Stimulated activated CD8-positive, alpha-beta memory T cell treated with anti-CD3 and anti-CD28 coated beads, Interleukin-15, amount 100 ng/mL, for 24 hours (primary cell): ENCODE measurements at places on chromosomes 4 and X.

- no peak for DNase-seq
These were observed 737.2 kb upstream of the SLIT2 start for GRCh38 chr4:19514276-19515070.

DNA sequence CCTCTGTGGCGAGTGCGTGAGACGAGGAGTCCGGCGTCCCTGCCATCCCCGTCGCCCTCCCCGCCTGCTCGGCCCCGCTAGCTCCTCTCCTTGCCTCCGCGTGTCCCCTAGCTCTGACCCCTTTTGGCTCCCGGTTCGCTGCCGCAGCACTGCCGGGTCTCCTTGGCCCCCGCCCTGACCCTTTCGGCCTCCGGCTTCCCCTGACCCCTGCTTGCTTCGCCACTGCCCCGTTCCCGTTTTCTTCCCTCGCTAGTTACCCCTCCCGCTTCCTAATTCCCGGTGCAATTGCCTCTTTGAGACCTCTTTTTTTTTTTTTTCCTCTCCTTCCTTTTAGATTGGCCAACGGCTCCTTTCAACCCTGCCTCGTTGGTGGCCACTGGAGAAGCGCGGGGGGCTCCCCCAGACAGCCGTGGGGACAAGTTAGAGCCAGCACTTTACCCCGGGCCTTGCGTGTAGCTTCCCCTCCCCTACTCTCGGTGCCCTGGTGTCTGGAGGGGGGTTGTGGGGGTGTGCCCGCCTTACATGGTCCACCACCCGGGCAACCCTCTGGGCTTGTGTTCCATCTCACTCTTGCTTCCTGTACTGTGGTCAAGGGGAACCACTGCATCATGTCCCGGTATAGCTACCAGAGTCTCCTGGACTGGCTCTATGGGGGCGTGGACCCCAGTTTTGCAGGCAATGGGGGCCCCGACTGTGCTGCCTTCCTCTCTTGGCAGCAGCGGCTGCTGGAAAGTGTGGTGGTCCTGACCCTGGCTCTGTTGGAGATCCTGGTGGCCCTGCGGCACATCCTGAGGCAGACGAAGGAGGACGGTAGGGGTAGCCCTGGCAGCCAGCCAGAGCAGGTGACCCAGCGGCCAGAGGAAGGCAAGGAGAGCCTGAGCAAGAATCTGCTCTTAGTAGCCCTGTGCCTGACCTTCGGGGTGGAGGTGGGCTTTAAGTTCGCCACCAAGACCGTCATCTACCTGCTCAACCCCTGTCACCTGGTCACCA, 548 bp downstream of the TMEM164 start:
- DNase-seq: no peak

DNA sequence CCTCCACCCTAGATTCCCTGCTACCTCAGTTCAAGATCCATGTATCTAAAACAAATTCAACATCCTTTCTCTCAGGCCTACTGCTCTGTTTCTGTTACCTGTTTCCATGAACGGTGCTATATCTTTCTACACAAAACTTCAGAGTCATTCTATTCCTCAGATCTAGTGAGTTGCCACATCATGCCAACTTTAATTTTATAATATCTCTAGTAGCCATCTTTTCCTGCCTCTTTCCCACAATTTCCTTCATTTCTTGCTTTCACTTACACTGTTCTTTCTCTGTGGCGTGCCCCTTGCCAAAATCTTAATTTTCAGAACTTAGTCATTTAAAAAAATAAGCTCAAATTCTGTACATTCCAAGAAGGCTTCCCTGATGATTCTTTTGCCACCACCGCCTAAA, 15.2 kb downstream of the GUCY1A1 start:
- no peak for DNase-seq

GRCh38 chr4:163662768-163663167, 168.3 kb downstream of the TMA16 start:
- DNase-seq: no peak

DNA sequence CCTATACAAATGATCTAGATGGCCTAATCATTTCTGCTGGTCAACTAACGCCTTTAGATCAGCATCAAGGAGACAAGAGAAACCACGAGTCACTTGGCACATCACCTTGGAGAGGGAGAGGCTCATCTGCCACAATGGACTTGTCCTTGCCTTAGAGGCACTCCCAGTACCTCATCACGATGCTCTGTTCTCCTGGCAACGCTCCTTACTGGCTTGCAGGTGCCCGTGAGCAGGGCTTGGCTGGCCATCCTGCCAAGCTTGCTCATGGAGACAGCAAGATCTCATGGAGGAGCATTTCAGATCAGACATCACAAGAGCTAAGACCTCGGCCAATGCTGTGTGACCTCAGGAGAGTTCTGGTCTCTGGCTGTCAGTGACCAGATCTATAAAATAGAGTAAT, 2.7 kb upstream of the SMIM20 start:
- DNase-seq: no peak

GRCh38 chrX:19350941-19351384, 7.2 kb downstream of the PDHA1 start:
- no peak for DNase-seq

DNA sequence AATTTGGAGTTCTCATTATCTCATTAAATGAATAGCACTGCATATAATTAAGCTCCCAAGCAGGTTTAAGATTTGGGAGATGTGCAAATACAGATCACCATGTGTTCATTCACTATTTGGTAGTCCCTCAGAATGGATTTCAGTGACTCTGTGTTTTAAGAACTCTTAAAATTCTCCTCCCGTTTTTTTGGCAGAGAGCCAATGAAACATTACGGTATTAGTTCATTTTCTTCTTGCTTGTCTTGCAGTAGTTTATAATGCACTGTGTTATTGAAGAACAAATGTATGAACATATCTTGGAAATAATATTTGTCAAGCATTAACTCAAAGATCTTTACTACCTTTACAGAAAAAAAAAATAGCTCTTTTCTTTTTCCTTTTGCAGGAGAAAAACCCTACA, 32.7 kb downstream of the KLF3 start:
- DNase-seq: no peak

DNA sequence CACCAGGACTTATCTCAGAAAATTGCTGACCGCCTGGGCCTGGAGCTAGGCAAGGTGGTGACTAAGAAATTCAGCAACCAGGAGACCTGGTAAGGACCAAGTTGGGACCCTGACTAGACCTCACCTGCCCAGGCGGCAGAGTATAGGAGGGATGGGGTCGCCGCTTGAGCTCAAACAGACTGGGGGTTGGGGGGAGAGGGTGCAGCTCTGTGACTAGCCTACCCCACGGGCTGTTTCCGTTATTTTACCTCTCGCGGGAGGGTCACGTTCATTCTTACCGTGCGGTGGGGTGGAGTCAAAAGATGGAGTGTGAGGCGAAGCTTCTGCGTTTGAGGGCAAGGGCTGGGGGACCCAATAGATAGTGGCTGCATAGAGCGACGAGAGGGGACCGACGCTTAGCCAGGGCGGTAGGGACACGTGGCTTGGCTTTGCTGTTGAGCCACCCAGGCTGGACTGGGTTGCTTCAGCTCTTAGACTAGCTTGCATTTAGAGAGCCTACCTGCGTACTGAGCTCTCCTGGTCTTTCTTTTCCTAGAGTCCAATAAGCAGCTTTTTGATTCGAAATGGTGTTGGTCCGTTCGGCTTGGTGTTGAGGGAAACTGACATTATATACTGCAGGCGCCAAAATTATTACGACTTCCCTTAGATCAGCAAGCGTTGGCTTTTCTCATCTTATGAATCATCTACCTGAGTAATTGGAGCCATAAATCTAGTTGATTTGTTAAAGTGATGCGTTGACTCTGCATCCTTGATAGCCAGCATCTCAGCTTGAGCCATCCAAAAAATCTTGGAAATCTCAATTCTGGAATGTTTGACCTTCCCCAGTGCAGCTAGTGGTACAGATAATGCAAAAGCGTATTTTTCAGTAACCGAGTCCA, 591 bp downstream of the PRPS1 start:
- peak; percentile 5 for DNase-seq

GRCh38 chr4:138310498-138310897, 68.3 kb upstream of the SLC7A11 start:
- no peak for DNase-seq

- DNase-seq: no peak
These were observed 28.5 kb downstream of the TBCK start for GRCh38 chr4:106287353-106287969.

DNA sequence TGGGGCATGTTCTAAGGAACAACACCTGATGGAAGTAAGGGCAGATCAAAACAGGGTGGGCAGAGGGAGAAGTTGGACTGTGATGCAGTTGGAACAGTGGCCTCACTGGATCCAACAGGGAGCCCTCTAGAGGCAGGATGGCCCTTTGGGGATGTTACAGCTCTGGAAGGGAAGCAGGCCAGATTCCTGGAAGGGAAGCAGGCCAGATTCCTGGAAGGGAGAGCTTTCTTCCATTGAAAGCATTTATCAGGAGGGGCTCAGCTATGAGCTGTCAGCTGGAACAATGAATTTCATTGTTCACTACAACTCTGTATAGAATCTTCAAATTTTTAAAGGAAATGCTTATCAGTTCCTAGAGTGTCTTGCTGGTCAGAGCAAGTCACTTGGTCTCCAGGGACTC, 17.7 kb downstream of the IL15 start:
- DNase-seq: no peak

- DNase-seq: no peak
These were observed 50.8 kb upstream of the IQSEC2 start for GRCh38 chrX:53332204-53332603.

DNA sequence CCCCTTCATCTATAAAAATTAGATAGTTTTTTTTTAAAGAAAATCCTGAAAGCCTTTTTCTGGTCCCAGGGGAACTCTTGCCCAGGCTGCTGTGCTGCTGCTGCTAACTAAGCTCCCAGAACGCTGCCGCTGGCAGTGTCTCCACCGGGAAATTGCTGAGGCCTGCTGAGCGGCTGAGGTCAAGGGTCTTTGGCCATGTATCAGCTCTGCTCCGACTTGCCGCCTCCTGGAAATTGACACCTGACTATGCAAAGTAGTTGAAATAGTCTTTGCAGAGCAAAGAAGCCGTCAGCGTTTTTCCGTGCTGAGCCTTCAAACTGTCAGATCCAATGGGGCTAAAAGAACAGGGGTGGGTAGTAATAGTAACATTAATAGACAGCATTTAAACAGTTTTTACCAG, 839 bp downstream of the QDPR start:
- DNase-seq: no peak

DNA sequence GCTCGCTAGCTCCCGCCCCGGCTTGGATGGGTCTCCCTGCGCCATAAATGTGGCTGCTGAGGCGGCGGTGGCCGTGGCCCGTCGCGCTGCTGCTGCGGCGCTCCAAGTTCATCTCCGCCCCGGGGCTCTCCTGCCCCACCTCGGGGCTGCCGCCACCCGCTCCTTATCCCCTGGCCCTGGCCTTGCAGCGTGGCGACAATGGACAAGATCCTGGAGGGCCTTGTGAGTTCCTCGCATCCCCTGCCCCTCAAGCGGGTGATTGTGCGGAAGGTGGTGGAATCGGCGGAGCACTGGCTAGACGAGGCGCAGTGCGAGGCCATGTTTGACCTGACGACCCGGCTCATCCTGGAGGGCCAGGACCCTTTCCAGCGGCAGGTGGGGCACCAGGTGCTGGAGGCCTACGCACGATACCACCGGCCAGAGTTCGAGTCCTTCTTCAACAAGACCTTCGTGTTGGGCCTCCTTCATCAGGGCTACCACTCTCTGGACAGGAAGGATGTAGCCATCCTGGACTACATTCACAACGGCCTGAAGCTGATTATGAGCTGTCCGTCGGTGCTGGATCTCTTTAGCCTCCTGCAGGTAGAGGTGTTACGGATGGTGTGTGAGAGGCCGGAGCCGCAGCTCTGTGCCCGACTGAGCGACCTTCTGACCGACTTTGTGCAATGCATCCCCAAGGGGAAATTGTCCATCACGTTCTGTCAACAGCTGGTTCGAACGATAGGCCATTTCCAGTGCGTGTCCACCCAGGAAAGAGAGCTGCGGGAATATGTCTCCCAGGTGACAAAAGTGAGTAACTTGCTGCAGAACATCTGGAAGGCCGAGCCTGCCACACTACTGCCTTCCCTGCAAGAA, 763 bp downstream of the USP38 start:
- peak; percentile 6 for DNase-seq
